ENCODE measurements at places on chromosomes 4 and X.

GRCh38 chr4:181874602-181875001 lies 368.6 kb upstream of the TENM3 start:
- DNase-seq, result no peak

DNA sequence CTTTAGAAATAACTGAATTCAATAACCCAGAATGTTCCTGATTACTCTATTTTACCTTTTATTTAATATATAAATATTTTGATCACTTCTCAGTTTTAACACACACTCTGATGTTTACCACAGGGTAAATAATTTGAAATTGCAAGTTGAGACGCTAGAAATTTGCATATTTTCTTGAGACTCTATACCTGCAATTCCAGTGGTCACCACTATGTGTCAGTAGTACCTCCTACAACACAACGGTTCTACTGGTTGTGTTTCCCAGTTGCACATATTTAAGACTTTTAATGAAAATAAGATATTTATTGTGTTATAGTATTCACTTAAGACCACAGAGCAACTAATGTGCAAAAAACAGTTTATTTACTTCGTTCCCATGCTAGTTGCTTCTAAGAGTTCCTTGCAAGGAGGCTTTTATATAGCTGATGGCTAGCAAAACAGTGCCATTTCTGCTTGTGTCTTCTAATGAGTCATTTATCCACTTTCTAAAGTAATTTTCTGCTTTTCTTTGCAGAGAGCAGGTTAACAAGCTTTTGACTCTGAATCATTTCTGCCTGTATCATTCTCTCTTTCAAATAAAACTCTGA lies 98.9 kb upstream of the PDLIM3 start:
- no peak for DNase-seq

GRCh38 chrX:151921866-151922265 lies 9.2 kb downstream of the MAGEA4 start:
- no peak for DNase-seq

DNA sequence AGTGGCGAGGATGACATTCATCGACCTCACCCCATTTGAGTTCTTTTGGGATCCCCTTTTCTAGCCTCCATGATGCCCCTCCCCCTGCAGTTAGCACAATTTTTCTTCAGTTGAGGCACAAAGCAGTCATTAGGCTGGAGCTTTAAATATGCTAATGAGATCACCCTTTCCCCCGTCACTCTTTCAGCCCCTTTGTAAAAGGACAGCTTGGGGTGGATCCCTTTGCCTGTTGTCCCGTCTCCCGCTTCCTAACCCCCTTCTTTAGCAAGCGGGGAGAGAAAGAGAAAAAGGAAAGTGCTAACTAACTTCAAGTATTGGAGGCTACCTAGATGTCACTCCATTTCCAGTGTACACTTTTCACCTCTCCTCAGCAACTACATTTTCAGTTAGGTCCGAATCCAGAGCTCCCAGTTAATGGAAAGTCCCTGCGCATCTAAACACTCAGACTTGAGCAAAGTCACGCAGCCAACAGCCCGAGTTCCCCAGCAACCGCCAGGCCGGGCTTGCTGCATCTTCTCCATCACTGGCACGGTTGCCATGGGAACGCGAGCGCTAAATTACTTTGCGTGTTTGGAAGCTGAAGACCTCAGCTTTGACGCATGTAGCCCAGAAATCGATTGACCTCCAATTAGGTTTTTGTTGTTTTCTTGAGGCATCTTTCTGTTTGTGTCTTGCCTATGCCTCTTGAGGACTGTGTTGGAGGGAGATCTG lies 76.8 kb downstream of the RTL5 start:
- no peak for DNase-seq

DNA sequence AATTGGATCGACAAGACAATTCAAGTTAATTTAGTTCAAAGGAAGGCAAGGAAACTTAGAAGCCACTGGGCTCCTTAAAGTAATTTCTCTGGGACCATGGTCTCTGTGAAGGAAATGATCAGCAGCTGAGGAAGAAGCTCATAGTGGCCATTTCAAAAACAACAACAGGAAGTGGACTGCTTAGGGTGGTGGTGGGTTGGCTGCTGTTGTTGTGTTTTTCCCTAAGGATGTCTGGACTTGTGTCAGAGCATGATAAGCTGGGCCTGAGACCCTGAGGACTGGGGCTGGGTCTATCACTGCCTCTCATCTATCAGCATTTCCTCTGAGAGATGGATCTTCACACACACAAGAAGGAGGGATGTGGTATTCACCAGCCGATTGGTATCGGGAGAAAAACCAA lies 18.3 kb downstream of the KDR start:
- no peak for DNase-seq

DNA sequence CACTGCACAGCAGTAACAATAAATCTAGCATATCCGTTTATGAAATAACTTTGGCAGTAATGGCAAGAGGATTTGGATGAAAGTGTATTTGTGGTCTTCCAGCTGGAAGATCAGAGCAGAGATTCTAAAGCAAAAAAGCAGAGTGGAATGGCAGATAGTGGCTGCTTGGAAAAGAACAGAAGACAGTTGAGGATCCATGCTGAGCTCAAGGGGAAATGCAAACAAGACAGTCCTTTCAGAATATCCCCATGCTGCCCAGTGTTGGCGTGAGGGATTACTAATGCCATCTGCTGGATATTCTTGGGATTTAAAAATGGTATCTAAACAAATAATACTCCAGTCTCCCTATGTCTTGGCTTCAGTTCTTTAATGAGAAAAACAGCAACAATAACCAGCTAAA lies 629.1 kb upstream of the ATOH1 start:
- no peak for DNase-seq

GRCh38 chrX:155592981-155593380 lies 19.8 kb downstream of the TMLHE start:
- no peak for DNase-seq

DNA sequence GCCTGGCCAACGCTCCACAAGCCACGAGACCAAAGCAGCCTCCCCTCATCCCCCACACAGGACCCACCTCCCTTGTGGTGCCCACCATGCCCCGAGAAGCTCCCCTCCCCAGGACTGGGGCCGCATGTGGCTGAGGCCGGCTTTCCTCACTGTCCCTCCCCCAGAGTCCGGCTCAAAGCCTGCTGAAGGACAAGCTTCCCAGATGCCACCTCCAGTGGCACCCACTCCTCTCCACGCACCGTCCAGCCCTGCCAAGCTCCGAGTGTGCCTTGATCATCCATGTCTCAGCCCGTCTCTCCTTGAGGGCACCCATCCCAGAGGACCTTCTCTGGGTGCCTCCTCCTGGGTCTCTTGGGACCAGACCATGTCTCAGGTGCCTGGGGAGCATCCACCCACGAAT lies 58.8 kb upstream of the MXD4 start:
- DNase-seq, result no peak

GRCh38 chrX:81263059-81263458 lies 61.2 kb downstream of the SH3BGRL start:
- DNase-seq, result no peak

- no peak for DNase-seq
Observed at GRCh38 chrX:20267931-20268701, 1.4 kb upstream of the RPS6KA3 start.

DNA sequence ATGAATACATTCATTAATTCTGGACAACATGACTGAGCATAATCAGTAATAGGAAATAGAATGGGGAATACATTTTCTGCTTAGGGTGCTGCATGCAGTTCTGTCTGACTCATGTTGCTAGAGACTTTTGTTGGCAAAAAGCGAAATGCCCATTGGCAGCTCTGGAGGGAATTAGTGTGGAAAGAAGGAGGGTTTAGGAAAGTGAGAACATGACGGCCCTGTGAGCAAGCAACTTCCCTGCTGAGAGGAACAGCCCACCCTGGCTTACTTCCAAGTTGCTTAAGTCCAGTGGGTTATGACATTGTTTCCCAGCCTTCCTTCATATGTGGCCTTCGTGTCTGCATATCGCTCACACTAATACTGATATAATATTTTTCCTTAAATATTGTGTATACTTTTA lies 13.8 kb downstream of the MAD2L1 start:
- DNase-seq, result no peak

GRCh38 chr4:123166023-123166422 lies 230.6 kb upstream of the SPRY1 start:
- no peak for DNase-seq

- DNase-seq, result no peak
Observed at GRCh38 chrX:148290931-148291330, 209.5 kb upstream of the AFF2 start.

- DNase-seq, result no peak
Observed at GRCh38 chr4:173333658-173334084, 487 bp downstream of the HMGB2 start.

DNA sequence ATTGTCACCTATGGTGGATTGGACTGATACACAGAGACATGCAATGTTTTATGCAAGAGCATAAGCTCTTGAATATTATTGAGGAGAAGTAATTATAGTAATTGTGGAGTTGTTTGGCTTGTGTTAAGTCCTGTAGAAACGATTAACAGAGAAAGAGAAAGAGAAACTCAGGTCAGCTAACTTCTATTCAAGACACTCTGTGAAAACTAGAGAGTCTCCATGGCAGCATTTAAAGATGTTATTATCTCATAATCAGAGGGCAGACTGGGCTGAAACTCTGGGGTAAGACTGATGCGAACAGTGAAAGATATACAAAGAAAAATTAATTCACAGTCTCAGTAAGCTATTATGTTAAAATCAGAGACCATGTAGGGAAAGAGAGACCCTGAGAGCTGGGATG lies 625.7 kb downstream of the FAT4 start:
- no peak for DNase-seq

GRCh38 chr4:6229095-6229494 lies 28.7 kb upstream of the JAKMIP1 start:
- no peak for DNase-seq

Data from activated CD4-positive, CD25-positive, alpha-beta regulatory T cell (primary cell).